ENCODE measurements at places on chromosomes 2 and 18. TPM values are rescaled to one million over a fixed set of nuclear protein-coding genes. Genes with fewer than 3 reads are reported as not detected.

GRCh38 chr2:172273910-172274571 lies 153.3 kb upstream of the ITGA6 start:
- DNase-seq: no peak

- no peak for DNase-seq
Observed at GRCh38 chr18:49691177-49691608, 122.1 kb downstream of the ACAA2 start.

Gene PAX8
- 1.0 TPM for total RNA-seq

Gene FAM161A
- total RNA-seq: 4.0 TPM

- DNase-seq: no peak
Observed at GRCh38 chr2:101293544-101293943, 15.0 kb downstream of the RNF149 start.

GRCh38 chr2:148603562-148603920 lies 41.0 kb upstream of the EPC2 start:
- no peak for DNase-seq

Gene CRYBA2
- not detected for total RNA-seq

DNA sequence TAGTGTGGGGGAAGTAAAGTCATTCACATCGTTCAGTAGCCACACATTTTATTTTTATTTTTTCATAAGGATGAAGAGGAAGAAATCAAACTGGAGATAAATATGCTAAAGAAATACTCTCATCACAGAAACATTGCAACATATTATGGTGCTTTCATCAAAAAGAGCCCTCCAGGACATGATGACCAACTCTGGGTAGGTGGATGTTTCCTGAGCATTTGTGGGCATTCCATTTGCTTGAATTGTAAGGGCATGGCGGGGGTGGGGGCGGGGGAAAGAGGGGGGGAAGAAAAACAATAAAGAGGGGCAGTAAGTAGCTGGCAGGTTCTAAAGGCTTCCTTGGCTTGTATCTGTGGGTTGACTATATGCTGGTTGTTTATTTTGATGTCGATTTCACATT lies 126.4 kb downstream of the MAP4K4 start:
- DNase-seq: no peak

- DNase-seq: peak; percentile 9
Observed at GRCh38 chr18:58042826-58043490, 1.1 kb upstream of the NEDD4L start.

DNA sequence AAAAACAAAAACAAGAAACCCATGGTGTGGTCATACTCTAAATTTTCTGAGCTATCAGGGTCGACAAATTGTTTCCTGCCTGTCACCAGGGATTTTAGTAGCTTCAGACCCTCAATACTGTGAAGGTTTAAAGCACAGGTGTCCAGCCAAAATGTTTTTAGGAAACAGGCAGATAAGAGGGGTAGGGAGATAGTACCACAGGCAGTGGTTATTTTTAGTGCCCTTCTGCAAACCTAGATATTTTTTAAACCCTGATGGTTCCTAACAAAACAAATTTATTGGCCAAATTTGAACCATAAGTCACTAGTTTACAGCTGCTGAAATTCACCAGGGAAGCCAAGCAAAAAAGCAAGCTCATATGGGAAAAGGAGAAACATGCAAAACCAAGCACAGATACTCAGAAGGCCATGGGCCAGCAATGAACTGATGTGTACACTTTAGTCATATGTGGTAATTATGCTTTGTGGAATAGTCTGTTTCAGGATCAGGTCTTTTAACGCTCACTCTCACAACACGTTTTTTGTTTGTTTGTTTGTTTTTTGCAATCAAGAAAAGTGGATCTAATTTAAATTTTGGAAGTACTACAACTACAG lies 156.8 kb upstream of the STK17B start:
- DNase-seq: no peak

- no peak for DNase-seq
Observed at GRCh38 chr2:141590620-141591019, 540.2 kb downstream of the LRP1B start.

DNA sequence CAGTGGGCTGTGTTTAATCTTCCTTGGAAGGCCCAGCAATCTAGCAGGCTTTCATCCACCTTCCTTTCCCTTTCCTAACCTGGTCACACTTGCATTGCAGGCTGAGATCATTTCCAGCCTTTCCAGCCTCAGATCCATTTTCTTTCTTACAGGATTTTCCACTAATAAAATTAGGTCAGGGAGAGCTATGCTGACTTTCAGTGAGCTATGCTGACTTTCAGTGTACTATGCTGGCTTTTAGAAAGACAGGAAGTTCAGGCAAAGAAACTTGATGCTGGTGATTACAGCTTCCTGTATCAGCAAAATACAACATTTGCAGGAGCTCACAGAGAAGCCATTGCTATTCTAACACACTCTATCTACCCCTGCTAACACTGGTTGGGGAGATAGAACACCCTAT lies 735.0 kb downstream of the CCDC85A start:
- DNase-seq: no peak

GRCh38 chr2:30408961-30409387 lies 38.1 kb upstream of the LCLAT1 start:
- no peak for DNase-seq

Gene HOXD8
- total RNA-seq: not detected

Gene SNORC
- 0.96 TPM for total RNA-seq

GRCh38 chr2:88024509-88024908 lies 8.2 kb upstream of the RNU2-63P start:
- no peak for DNase-seq

DNA sequence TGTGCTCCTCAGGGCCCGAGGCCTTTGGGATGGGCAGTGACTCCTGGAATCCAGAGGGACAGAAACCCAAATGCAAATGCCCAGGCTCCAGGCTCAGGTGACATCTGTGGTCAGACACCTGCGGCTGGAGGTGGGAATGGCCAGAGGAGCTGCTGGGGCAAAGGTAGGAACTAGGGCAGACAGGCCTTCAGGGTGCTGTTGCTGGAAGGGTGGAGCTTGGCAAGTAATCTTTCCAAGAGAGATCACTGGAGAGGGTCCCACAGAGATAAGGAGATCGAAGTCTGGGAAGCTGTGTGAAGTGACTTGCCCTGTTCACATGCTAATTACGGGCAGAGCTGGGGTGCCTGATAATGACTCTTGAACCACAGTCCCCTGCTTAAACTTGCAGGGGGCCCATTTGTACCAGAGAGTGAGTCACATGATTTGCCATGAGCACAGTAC lies 82.4 kb downstream of the ACAA2 start:
- no peak for DNase-seq

GRCh38 chr18:3596637-3597384 lies 146.8 kb downstream of the TGIF1 start:
- no peak for DNase-seq

DNA sequence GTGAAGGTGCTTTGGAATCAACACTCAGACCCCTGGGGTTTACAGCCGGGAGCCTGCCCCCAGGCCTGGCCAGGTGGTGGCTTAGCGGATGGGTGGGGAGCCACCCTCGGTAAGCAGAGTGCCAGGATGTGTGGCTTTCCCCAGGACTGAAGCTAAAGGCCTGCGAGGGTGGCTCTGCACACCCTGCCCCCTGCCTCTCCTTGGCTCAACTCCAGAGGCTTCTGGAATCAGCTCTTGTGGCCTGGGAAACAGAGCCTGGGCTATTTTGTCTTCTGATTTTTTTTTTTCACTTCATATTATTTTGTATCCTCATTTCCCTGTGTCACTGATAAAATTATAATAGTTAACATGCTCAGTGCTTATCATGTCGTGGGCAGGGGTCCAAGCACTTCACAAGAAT lies 79.8 kb downstream of the RHOB start:
- no peak for DNase-seq

DNA sequence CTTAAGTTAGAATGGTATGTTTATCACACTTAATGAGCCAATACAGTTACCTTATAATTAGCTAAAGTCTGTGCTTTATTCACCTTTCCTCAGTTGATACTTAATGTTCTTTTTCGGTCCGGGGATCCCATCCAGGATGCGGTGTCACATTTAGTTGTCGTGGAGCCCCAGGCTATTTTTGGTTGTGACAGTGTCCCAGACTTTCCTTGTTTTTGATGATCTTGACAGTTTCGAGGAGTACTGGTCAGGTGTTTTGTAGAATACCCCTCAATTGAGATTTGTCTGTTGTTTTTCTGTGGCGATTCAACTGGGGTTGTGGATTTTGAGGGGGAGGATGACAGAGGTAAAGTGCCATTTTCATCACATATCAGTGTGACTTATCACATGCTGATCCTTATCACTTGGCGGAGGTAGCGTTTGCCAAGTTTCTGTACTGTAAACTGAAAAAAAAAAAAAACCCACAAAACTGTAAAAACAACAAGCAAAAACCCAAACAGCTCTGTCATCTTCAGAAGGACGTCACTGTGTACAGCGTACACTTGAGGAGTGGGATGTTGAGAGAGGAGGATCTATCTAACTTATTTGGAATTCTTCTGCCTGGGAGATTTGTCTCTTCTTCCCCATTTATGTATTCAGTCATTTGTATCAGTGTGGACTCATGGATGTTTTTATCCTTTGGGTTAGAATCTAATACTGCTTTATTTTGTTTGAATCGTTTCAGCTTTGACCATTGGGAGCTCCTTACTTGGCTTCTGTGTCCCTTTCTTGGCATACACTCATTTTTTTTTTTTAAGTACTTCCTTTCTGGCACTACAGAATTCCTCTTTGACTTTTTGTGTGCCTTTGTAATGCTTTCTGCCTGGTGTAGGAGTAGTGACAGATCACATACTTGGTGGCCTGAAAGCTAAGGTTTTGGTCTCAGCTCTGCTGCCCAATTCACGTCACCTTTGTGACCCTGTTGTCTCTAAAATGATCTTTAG lies 68.1 kb downstream of the FMNL2 start:
- no peak for DNase-seq

- no peak for DNase-seq
Observed at GRCh38 chr2:110667071-110667470, 10.8 kb downstream of the BUB1 start.

- no peak for DNase-seq
Observed at GRCh38 chr2:238101891-238102841, 2.0 kb downstream of the ESPNL start.

GRCh38 chr2:39942950-39943349 lies 163.9 kb upstream of the THUMPD2 start:
- DNase-seq: no peak

GRCh38 chr18:3234457-3234856 lies 13.1 kb upstream of the MYL12A start:
- no peak for DNase-seq

- DNase-seq: no peak
Observed at GRCh38 chr18:7470101-7470500, 97.0 kb upstream of the PTPRM start.

Gene KCNF1
- total RNA-seq: not detected

GRCh38 chr2:213159768-213160167 lies 8.4 kb upstream of the IKZF2 start:
- DNase-seq: no peak

Gene REG1A
- 9.4 TPM for total RNA-seq

- no peak for DNase-seq
Observed at GRCh38 chr2:144834363-144834762, 314.4 kb upstream of the ZEB2 start.

Gene GREB1L
- not detected for total RNA-seq

DNA sequence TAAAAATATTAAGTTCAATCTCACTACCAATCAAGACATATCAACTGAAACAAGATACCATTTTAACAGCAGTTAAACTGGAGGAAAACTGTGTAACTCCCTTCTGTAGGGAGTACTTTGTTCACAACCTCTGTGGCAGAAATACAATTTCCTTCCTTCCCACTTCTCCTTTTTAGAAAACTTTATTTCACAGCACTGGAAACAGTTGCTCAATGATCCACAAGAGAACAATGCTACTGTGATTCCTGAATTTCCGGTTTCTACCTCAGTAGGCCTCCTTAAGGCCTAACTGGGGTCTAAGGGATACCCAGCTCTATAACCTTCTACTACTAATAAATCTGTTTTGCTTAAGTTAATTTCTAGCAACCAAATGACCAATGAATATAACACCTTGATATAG lies 14.1 kb downstream of the TLK1 start:
- DNase-seq: no peak

DNA sequence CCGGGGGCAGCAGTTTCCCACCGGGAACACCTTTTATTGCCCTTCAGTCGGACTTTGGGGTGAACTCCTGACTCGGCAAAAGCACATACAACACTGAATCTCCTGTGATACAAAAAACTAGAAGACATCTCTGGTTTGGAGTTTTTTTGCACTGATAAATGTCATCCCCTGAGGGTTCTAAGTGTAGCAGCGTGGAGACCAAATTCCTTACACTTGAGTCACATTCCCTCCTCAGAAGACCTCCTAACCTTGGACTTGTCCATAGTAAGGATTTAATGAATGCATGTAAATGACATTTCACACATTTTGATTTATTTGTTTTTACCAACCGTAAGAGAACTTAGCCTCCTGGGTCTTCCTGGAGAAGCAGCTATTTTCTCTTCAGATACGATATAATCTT lies 54.0 kb upstream of the GPR45 start:
- DNase-seq: no peak

DNA sequence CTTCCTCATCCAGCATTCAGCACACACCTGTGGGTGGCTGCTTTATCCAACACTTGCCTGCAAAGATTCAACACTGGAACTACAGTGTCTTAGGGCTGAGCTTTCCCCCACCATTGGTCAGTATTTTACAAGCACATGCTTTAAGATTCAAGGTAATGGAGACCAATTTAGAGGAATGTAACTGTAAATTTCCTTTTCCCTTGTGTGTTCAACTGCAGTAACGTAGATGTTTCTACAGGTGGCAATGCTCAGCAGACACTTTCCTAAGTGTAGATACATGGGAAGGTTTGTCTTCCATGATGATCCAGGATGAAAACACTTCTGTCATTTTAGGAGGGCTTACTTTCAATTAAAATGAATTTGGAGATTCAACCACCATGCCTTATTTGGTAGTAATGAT lies 143.6 kb upstream of the PXDN start:
- no peak for DNase-seq

GRCh38 chr2:175161-175786 lies 88.6 kb downstream of the SH3YL1 start:
- no peak for DNase-seq

DNA sequence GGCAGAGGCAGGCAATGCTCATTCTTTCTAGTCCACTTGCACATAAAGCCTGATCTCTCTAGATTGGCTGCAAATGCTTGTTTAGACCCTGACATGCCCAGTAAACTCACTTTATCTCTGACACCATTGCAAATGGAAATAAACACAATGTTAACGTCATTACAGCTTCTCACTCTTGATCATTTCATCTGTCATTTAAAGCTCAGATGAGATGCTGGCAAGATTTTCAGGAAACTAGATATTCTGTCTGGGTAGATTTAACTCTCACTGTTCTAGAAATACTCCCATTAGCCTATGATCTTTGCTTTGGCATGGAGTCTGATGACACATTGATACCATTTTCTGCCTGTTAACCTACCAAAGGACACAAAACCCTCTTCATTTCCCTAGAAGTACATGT lies 320.7 kb upstream of the HNRNPA3 start:
- DNase-seq: no peak
